ENCODE measurements at places on chromosomes 1 and 21. TPM values are rescaled to one million over a fixed set of nuclear protein-coding genes. Genes with fewer than 3 reads are reported as not detected.

Gene USF1
- 45.6 TPM for total RNA-seq

DNA sequence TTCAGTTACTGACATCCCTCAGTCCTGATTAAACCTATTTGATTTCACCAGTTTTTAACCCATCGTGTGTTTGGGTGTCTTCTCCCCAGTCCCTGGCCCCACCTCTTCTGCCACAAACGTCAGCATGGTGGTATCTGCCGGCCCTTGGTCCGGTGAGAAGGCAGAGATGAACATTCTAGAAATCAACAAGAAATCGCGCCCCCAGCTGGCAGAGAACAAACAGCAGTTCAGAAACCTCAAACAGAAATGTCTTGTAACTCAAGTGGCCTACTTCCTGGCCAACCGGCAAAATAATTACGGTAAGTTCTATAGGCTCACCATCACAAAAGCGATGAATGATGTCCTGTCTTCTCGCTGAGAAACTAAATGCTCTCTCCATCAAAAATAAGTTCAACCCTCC lies 28.7 kb downstream of the NBPF3 start:
- DNase-seq = no peak

Gene FAM131C
- total RNA-seq = not detected

Gene CFHR4
- total RNA-seq = not detected

GRCh38 chr1:5994713-5995621 lies 2.7 kb upstream of the NPHP4 start:
- DNase-seq = no peak

Gene CFAP107
- not detected for total RNA-seq

Gene SV2A
- total RNA-seq = 0.27 TPM

Gene GSTM1
- 30.3 TPM for total RNA-seq

Gene CD1E
- not detected for total RNA-seq

DNA sequence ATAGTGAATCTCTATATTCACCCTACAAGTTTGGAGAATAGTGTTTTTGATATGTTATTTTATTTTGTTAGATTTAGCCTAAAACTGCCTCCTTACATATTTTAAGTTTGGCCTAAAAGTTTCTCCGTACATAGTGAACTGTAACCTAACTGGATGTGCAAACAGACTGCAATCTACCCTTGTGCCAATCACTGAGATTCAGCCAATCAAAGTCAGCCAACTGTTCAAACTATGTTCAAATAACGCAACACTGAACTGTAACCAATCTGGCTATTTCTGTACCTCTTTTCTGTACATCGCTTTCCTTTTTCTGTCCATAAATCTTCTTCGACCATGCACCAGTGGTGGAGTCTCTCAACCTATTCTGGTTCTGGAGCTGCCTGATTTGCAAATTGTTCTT lies 11.8 kb upstream of the DMRTB1 start:
- DNase-seq = no peak

DNA sequence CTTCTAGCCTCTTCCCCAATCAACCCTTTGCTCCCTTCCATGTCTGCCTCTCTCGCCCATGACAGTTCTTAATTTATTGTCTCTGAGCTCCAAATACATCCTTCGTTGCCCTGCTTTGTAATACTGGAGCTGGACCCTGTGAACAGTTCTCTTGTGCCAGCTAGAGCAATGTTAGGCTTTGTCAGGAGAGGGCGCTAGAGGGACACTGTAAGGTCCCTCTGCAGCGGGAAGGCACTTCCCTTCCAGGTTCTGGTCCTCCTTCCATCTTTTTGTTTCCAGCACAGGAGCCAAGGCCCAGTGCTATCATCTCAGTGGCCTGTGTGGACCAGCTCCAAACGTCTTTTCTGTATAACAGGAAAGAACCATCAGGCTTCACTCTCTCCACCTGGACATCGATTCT lies 95.9 kb downstream of the PTPRU start:
- DNase-seq = no peak

DNA sequence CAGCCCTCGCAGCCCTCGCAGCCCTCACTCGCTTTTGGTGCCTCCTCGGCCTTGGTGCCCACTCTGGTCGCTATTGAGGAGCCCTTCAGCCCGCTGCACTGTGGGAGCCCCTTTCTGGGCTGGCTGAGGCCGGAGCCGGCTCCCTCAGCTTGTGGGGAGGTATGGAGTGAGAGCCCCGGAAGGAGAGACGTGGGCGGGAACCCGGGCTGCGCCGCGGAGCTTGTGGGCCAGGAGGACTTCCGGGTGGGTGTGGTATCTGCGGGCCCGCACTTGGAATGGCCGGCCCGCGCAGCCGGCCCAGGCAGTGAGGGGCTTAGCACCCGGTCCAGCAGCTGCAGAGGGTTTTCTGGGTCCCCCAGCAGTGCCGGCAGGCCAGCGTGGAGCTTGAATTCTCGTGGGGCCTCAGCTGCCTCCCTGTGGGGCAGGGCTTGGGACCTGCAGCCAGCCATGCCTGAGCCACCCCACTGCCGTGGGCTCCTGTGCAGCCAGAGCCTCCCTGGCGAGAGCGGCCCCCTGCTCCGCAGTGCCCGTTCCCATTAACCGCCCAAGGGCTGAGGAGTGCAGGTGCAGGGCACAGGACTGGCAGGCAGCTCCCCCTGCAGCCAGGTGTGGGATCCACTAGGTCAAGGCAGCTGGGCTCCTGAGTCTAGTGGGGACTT lies 9.9 kb upstream of the CFHR2 start:
- no peak for DNase-seq

DNA sequence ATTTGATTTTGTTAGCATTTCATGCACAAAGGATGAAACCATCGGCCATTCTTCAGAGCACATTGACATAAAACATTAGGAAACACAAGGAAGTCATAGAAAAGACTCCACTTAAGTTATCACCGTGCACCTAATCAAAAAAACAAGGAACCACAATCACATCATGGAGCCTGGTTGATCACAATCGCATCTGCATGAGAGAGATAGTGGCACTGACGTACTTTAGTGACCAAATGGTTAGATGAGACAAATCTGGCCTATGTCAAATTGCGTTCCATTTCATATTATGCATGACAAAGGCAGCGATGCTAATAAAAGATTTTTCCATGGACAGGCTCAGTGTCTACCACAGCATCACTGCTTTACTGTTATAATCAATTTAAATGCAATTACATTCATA lies 571.8 kb upstream of the ADGRL2 start:
- DNase-seq = no peak

Gene LCE2C
- not detected for total RNA-seq

Gene AMY1C
- not detected for total RNA-seq

DNA sequence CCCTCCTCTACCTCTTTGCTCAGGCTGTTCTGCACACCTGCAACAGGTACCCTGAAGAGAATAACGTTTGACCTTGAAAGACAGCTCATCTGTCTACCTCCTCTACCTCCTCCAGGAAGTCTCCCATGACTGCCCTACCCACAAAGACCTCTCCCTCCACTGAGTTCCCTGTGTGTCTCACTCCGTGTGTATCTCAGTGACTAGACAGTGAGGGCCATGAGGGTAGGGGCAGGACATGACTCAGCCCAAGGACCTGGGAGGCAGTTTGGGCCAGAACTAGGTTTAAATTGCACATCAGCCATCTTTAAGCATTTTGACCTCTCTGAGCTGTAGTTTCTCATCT lies 32.0 kb upstream of the LRP8 start:
- DNase-seq = no peak

DNA sequence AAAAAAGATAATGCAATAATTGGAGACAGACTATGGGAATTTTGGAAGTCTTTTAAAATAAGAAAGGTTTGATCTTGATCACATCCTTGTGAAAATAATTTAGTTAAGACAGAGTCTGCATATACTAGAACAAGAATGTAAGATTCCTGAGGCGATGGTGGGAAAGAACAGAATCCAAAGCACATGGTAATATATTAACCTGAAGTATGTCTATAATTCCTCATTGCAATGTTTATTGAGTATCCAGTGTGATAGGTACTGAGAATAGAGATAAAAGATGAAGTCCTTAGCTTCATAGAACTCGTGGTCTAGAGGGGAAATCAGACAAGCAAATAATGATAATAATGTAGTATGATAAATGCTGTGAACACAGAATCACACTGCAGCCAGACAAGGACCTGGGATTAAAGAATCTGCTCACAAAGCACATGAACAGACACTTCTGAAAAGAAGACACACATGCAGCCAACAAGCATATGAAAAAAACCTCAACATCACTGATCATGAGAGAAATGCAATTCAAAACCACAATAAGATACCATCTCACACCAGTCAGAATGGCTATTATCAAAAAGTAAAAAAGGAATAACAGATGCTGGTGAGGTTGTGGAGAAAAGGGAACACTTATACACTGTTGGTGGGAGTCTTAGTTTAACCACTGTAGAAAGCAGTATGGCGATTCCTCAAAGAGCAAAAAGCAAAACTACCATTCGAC lies 6.9 kb upstream of the ANGPTL3 start:
- no peak for DNase-seq

Gene TTC24
- 3.6 TPM for total RNA-seq

- no peak for DNase-seq
Observed at GRCh38 chr21:32403201-32403777, 9.2 kb upstream of the EVA1C start.

Gene KIF17
- total RNA-seq = 2.9 TPM

Gene ATG4C
- 4.2 TPM for total RNA-seq

- DNase-seq = no peak
Observed at GRCh38 chr1:171736196-171736595, 5.7 kb downstream of the VAMP4 start.

- no peak for DNase-seq
Observed at GRCh38 chr1:214976665-214977064, 105.9 kb upstream of the KCNK2 start.

Gene HPDL
- total RNA-seq = 1.1 TPM

DNA sequence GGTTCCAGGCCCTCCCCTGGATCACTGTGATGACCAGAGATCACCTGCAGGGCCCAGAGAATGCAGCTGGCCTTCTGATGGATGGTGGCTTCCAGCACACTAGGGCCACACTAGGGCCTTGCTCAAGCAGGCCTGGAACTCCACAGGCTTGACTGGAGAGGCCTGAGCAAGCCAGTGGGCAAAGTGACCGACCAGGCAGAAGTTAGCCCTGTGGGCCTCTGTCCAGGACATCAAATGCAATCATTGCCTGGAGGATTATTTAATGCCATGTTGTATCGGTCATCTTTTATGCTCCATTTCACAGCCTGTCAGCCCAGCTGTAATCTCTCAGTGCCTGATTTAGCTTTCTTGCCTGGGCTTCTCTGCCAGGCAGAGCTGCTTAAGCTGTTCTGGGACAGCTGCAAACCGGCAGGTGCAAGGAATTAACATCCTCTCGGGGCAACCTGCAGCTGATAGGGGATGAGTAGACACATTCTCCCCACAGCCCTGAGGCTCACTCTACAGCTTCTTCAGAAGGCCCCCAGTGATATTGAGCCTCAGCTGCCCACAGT lies 17.7 kb downstream of the NENF start:
- DNase-seq = no peak

Gene RHCE
- not detected for total RNA-seq

Gene ANGPTL7
- 2.7 TPM for total RNA-seq

DNA sequence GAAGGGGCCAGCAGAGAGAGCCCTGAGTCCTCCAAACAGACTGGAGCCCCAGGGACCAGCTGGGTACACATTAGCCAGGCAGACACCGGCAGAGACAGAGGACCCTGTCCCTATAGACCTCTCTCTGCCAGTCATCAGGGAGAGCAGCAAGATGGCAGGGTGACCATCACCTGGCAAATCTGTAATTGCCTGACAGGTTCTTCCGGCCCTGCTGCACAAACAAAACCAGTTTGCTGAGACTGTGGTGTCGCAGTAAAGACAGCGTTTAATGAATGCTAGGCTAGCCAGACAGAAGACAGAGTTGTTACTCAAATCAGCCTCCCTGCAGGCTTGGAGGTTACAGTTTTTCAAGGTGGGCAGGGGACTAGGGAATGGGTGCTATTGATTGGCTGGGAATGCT lies 618.9 kb downstream of the NPHP4 start:
- no peak for DNase-seq

- no peak for DNase-seq
Observed at GRCh38 chr1:228293816-228294500, 86.1 kb downstream of the OBSCN start.

DNA sequence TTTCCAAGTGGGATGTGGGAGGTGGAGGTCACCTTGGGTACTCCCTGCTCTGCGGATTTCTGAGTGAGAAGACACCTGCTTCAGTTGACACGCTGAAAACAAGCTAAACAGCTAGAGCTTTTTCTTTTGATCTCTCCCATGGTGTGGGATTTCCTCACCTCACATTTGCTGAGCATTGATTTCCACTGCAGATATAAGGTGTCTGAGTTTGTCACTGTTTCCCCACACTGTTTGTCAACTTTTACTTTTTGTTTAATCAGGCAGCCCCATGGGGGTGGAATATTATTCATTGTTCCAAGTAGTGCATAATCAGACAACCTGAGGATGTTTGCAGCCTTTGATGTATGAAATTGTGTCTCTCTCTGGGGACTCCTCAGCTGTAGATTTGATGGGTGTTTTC lies 49.5 kb downstream of the FASLG start:
- DNase-seq = no peak

DNA sequence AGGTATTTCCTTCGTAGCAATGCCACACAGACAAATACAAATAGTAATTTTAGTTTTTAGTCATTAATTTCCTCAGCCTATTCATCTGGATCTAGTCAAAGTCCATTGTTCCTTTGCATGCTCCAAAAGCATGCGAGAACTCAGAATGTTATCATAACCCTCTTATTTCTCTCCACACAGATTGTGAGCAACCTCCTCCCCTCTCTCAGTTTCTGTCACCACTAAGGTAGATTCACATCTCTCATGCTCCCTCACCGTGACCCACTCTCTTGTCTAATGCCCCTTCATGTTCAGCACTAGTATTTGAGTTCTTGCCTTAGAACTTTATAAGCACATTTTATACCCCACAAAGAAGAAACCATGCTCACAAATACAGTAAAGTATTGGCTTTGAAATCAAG lies 582.4 kb downstream of the PLA2G4A start:
- DNase-seq = no peak

Gene F11R
- 5.6 TPM for total RNA-seq

GRCh38 chr1:223811634-223812101 lies 34.1 kb downstream of the TP53BP2 start:
- no peak for DNase-seq

Gene ZBTB8A
- 4.3 TPM for total RNA-seq

GRCh38 chr1:53643881-53644390 lies 95.0 kb downstream of the GLIS1 start:
- DNase-seq = peak; percentile 1

GRCh38 chr1:111656086-111657017 lies 36.8 kb downstream of the RAP1A start:
- peak; percentile 28 for DNase-seq

GRCh38 chr21:45532826-45533360 lies 9.3 kb downstream of the SLC19A1 start:
- DNase-seq = peak; percentile 7

DNA sequence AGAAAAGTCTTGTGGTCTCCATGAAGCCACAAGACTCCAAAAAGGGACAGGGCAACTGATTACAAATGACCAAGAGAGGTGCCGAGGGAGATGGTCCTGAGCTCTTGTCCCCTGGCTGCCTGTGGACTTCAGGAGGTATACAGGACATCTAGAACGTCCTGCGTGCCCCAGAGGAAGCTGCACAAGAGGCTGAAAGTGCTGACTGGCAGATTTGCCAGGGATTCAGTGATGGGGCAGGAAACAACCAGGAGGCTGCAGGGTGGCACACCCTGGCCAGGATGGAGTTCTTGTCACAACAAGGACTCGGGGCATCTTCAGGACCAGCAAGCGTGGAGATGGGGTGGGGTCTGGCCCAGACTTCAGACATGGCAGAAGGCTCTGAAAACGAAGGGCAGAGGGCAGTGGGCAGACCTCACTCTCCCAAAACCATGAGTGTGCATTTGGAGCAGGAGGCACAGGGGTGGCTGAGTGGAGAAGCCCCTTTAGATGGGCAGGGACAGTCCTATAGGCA lies 13.4 kb upstream of the PKP1 start:
- no peak for DNase-seq

Gene OR2T35
- not detected for total RNA-seq

GRCh38 chr21:35222541-35222941 lies 173.4 kb upstream of the RUNX1 start:
- peak; percentile 40 for DNase-seq

Data from gastrocnemius medialis (tissue), 4 donors.